ENCODE measurements at places on chromosomes 4 and X.

- DNase-seq = no peak
These were observed 27.5 kb downstream of the NSD2 start for GRCh38 chr4:1898681-1899080.

DNA sequence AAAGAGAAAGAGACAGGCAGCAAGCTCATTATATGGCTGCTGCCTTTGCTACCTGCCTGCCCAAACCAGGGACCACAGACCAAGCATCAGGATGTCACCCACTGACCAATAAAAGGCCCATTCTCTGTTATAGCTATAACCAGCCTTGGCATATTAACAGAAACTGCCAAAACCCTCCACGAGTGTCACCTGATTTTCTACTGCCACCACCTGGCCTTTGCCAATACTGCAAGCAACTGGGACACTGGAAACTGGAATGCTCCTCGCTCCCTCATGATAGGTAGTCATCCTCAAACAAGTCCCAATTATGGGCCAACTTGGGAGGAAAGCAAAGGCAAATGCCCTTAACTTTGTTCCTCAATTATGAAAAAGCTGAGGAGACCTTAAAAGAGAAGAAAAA lies 76.0 kb downstream of the SPIN4 start:
- no peak for DNase-seq

DNA sequence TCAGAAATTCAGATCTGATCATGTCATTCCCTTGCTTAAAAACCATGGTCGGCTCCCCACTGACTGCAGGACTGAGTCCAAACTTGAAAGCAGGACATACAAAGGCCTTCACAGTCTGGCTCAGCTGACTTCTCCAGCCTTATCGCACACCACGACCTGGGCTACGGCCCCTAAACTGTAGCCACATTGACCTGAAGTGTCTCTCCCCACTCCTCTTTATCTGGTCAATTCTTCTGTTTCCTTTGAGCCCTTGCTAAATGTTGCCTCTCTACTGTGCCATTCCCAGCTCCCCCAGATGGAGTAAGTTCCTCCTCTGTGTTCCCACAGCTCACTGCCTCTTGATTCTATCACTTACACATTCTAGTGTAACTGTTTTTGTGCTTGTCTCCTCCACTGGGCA lies 60.5 kb upstream of the CITED1 start:
- DNase-seq = no peak

DNA sequence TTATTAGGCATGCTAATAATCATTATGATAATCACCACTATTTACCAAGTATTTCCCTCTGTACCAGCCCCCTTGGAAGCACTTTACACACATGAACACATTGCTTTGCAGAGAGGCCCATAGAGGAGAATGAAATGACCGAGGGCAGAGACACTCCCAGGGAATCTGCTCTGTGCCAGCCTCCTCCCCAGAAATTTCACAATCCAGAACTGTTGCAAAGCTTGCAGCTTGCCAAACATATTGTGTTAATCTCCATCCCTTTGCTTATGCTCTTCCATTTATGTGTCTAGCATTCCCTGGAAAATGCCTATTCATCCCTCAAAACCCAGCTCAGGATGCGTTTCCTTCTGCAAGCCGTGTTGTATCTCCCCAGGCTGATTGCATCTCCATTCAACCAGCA lies 37.8 kb downstream of the CYTL1 start:
- DNase-seq = peak; percentile 53

DNA sequence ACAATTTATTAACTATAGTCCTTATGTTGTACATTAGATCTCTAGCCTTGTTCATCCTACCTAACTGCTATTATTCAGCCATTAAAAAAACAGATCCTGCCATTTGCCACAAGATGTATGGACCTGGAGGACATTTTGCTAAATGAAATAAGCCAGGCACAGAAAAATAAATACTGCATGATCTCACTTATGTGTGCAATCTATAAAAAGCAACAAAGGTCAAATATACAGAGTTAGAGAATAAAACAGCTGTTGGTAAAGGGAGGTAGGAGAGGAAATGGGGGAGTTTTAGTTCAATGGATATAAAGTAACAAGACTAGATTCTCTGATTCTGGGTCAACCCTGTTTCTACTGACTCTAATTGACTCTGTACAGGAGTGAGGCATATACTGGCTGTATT lies 103.3 kb upstream of the FAM9C start:
- no peak for DNase-seq

- DNase-seq = no peak
These were observed 34.2 kb downstream of the CCDC158 start for GRCh38 chr4:76386566-76387305.

GRCh38 chrX:150582338-150582948 lies 14.0 kb downstream of the MTM1 start:
- no peak for DNase-seq

- DNase-seq = peak; percentile 0
These were observed 63.0 kb upstream of the ZXDB start for GRCh38 chrX:57528670-57529255.

DNA sequence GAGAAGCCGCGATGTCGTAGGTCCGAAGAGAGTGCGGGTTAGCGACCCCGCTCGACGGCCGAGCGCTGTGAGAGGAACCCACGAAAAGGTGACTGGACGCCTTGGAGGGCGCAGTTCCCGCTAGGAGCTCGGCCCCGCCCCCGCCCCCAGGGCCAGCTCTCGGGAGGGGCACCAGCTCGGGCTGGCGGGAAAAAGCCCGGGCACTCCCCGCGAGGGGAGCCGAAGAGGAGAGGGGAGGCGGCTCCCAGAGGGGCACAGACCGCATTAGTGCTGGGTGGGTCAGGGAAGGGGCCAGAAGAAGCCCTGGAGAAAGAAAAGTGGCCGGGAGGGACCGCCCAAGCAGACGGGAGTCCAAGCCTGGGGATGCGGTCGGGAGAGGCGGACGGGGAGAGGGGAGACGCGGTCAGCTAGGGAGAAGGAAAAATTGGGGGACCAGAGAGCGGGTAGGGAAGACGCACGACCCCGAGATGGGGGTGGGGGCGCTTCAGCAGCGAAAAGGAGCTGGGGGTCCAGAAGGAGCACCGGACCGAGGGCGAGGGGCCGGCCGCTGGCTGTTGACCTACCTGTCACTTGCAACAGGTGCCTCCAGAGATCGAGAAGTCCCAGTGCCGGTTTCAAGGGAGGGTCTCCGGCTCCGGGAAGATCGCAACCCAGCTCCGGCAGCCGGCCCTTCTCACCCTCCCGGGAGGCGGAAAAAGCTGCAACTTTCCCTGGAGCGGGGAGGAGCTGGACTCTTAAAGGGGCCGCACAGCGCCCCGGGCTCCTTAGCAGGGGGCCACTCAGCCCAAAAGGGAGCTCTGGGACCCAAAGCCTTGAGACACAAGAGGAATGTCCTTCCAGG lies at the start of gene SYTL4:
Gene SYTL4, minus strand, starts transcription at position 681 of the 841 bp plus-strand sequence. CDS start 30,084 bp downstream, outside the sequence.
- DNase-seq = no peak

DNA sequence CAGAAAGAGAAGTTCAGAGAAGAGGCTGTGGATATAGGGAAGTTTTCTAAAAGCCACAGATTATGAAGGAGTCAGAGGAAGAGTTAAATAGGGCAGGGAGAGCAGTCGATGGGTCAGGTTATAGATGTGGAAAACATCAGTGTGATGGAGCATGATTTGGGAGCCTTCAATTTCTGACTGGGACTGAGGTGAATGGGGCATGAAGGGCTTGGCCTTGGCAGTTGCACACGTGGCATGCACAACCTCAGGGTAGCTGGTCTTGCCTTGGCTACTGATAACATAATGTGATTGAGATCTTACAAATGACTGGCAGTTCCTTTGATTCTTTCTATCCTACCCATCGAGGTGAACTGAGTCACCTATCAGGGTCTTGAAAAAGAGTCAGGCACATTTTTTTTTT lies 59.7 kb downstream of the AFM start:
- DNase-seq = no peak

- no peak for DNase-seq
These were observed 97.5 kb downstream of the ANK2 start for GRCh38 chr4:113146876-113147358.

- no peak for DNase-seq
These were observed 46.9 kb upstream of the SYTL5 start for GRCh38 chrX:37959212-37960021.

DNA sequence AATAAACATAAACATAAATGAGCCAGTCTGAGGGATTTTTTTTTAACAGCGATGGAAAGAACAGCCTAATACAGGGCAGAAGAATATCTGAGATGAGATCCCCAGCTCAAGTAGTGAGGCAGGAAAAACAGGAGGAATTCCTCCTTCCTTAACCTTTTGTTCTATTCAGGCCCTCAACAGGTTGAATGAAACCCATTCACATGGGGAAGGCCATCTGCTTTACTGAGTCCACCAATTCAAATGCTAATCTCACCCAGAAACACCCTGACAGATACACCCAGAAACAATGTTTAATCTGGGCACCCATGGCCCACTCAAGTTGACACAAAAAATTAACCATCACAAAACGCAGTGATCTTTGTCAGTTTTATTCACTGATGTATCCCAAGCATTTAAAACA lies 45.5 kb downstream of the SMIM31 start:
- no peak for DNase-seq

- DNase-seq = no peak
These were observed 13.9 kb downstream of the TCEANC start for GRCh38 chrX:13666836-13667235.

- no peak for DNase-seq
These were observed 47.0 kb downstream of the SPRY1 start for GRCh38 chr4:123443401-123444289.

- DNase-seq = no peak
These were observed 744.0 kb downstream of the FSTL5 start for GRCh38 chr4:161419822-161420221.

DNA sequence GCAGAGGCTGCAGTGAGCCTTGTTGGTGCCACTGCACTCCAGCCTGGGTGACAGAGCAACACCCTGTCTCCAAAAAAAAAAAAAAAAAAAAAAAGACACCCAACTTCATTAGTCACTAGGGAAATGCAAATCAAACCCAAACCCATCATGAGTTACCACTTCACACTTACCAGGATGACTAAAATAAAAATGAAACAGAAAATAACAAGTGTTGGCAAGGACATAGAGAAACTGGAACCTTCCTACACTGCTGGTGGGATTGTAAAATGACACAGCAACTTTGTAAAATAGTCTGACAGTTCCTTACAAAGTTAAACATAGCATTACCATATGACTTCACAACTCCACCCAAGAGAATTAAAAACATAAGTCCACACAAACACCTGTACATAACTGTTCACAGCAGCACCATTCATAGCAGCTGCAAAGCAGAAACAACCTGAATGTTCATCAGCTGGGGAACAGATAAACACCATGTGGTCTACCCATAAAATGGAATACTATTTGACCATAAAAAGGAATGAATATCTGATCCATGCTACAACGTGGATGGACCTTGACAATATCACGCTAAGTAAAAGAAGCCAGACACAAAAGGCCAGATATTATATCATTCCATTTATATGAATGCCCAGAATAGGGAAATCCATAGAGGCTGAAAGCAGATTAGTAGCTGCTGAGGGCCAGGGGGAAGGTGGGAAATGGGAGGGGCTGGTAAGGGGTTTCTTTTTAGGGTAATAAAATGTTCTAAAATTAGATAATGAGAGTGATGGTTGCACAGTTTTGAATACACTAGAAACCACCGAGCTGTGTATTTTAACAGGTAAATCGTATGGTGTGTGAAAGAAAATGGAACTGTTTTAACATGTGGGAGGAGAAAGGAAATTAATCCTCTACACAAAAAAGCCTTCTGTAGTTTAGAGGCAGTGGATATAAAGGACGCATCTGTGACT lies 18.3 kb downstream of the CD99L2 start:
- DNase-seq = no peak

GRCh38 chr4:128308986-128309385 lies 21.4 kb upstream of the PGRMC2 start:
- DNase-seq = no peak

DNA sequence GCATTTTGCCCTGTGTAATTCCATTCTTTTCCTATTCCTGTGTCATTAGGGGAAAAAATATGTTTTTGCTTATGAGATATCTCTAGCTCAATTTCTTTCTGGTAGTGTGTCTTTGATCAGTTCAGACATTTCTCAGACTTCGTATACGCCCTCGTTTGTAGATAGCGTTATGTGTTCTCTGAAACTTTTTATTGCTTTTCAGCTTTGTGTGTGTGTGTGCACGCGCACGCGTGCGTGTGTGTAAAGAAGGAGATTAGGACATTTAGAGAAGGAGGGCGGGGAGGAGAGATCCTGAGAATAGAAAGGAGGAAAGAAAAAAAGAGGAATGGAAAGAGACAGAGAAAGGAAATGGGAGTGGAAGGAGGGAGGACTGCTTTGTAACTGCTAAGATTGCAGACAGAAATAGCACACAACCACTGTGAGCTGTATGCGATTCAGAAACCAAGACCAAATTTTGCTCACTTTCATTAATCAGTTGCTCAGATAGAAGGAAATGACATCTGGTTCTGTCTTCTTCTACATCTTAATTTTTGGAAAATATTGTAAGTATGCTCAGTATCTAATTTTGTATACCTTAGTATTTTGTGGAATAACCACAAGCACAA lies at the start of gene RXFP1:
Gene RXFP1, plus strand, starts transcription at position 399 of the 605 bp plus-strand sequence. Its CDS starts 95 bp downstream, at position 494.
- no peak for DNase-seq

- no peak for DNase-seq
These were observed 313.4 kb upstream of the BOD1L1 start for GRCh38 chr4:13940921-13941320.

GRCh38 chrX:104806346-104806745 lies 240.3 kb downstream of the IL1RAPL2 start:
- no peak for DNase-seq

- DNase-seq = no peak
These were observed 775.9 kb upstream of the FTHL17 start for GRCh38 chrX:31847773-31848172.

GRCh38 chrX:107629540-107629909 lies 1.2 kb downstream of the PRPS1 start:
- no peak for DNase-seq

- no peak for DNase-seq
These were observed 26.7 kb downstream of the ZNF330 start for GRCh38 chr4:141247430-141247780.

DNA sequence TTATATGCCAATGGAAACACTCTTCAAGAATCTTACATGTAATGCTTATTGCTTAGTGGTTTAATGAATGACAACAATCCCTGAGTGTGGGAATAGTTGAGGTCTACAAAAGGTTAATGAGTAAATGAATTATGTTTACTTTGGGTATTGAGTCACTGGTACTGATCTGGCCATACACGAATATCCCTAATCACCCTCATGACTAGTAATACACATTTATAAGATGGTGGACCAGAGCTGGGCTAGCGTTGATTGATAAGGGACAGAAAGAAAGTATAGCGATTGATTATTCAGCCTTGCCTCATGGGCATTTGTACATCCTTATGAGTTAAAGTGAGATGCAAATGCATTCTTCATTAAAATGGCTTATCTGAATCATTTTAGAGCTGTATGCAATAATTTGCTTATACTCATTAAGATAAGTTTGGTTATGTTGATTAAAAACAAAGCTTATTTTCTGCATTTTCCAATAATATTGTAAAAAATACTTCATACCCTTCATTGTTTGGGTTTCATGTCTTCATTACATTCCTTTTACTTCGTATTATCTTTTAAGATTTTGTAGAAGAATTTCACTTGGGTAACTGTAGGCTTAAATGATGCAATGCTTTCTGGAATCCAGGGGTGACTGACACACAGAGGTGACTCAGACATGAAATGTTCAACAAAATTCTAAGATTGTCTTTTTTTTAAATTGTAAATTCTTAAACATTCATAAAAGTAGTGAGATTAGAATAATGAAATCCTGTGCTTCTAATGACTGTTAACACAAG lies 47.4 kb downstream of the FGF2 start:
- DNase-seq = peak; percentile 51

GRCh38 chr4:46765465-46765864 lies 143.6 kb downstream of the COX7B2 start:
- DNase-seq = no peak

- DNase-seq = no peak
These were observed at the start of gene ADAMTS3 for GRCh38 chr4:72568959-72569718. TSS of gene ADAMTS3 (minus strand) at chr4:72569221. CDS start at chr4:72568762, 459 bp downstream.
